ENCODE measurements at places on chromosomes 12 and 14.
A peak's percentile ranks its signal among the peaks of the same experiment; 100 is the strongest.

DNA sequence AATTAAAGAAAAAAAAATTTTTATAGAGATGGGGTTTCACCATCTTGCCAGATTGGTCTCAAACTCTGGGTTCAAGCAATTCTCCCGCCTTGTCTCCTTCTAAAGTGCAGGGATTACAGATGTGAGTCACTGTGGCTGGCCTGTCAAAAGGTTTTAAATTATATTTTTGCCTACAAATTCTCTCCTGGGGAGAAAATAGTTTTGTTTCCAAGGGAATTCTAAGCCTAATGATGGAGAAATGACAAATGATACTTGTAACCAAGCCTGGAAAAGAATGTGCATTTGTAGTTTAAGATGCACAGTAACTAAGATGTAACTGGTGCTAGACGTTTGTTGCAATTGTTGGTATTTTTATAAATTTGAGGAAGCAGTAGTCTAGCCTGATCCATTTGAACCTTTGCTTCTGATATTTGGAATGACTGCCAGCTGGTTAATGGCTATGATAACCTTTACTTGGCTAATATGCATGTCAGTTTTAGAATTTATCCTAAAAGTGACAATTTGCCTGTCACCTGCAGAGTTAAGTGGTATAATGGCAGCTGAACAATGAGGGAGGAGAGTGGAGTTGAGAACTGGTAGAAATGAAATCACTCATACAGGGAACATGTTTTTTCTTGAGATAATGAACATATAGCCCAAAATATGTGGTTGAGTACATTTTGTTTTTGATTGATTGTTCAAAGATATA lies 148.0 kb downstream of the FUT8 start:
- DNase-seq: no peak

- DNase-seq: no peak
Observed at GRCh38 chr14:100865682-100866591, 37.6 kb downstream of the RTL1 start.

DNA sequence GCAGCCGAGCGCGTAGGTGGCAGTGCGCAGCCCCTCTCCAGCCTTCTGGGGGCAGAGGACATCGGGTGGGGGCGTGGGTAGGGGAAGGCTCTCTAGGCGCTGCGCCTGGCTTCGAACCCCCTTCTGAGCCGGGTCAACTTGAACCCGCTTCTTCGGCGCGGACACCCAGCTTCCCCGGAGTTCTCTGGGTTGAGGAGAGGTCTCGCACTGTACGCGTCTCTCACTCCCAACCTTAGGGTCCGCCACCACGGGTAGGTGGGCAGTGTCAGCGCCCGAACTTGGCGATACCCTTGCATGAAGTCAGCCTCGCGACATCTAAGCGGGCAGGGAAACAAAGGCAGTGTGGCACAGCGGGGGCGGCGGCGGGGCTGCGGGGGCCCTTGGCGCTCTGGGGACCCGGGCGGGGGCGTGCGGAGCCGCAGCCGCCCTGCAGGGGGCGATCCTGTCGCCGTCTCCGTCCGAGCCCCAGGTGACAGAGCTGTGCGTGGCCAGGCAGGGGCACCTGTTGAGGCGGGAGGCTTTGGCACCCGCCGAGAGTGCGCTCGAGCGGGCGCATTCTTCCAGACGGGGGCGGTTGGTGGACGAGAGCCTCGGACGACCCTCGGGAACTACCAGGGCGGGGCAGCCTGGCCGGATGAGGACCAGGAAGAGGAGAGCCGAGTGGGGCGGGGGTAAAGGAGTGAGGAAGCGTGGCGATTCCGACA lies 1.1 kb downstream of the GALNT16 start:
- no peak for DNase-seq

DNA sequence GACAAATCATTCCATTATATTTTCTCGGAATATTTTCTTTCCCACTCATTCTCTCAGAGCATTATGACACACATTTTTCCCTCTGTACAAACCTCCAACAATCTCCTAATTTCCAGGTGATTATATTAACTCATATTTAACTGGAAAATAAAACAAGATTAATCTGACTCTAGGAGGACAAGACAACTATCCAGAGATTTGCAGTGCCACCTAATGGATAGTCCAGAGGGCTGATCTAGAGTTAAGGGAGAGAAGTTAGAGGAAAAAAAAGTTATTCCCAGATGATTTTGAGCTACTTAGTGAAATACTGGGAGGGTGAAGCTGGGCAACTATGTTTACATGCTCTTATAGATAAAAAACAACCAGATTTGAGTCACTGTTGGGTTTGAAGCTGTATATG lies 161.7 kb downstream of the ALX1 start:
- no peak for DNase-seq

GRCh38 chr14:37585971-37586796 lies 8.9 kb downstream of the FOXA1 start:
- DNase-seq: no peak

DNA sequence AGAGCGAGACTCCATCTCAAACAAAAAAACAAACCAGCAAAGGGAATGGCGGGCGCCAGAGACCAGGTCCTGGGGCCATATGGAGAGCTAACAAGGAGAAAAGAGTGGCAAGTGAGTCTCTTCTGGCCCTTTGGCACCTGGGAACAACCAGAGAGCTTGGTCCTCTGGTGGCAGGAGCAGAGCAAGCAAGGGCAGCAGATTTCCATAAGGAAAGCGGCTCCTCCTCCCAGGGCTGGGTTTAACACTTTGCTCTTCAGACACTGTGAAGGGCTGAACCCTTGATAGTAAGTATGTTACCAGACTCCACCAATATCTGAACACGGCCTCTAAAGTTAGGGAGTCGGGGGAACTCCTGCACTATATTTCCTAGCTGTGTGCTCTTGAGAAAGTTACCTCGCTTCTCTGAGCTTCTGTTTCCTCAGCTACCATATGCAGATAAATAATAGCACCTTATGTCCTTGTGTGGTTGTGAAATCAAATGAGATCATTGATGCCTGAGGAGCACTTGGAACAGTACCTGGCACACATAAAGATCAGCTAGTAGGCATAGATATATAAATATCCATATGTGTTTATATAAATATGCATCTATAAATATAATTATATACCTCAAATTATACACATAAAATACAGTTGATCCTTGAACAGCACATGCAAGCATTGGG lies 33.4 kb upstream of the PLEKHG6 start:
- no peak for DNase-seq

GRCh38 chr12:92928421-92928961 lies 604 bp downstream of the EEA1 start:
- DNase-seq: no peak

- no peak for DNase-seq
Observed at GRCh38 chr14:102277874-102278630, 26.9 kb downstream of the MOK start.

GRCh38 chr14:74567219-74567618 lies 44.8 kb downstream of the LTBP2 start:
- no peak for DNase-seq

DNA sequence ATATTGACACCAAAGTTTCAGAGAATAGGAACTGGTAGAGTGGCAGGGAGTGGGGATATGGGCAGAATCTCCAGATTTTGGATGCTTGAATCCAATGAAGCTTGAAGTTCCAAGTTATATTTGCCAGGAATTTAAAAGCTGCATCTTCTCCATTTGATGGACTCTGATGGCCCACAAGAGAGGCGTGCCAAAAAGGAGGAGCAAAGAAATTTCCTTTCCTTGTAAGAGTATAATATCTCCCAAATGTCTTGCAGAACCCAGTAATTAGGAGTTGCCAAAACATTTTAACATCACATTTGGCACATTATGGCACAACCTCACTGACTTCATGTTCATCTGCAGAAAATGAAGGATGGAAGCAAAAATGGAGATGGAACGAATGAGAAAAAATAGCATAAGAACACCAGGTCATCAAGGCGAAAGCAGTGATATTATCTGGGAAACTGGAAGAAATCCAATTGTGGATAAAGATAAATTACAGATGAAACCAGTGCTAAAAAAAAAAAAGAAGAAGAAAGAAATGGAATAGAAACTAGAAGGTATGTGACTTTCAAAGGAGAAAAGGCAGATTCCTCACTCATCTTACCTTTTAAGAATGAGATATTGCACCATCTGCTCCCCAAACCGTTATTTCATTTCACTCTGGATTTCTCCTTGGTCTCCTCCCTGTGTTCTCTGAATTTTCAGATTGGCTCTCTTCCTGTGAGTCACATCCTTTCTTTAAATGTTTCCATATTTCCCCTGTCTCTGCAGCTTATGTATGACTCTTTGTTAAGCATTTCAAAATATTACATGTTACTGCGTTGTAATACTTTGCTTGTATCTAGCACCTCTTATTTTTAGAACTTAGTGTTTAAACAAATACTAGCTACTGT lies 13.5 kb upstream of the FLRT2 start:
- DNase-seq: peak; percentile 86

DNA sequence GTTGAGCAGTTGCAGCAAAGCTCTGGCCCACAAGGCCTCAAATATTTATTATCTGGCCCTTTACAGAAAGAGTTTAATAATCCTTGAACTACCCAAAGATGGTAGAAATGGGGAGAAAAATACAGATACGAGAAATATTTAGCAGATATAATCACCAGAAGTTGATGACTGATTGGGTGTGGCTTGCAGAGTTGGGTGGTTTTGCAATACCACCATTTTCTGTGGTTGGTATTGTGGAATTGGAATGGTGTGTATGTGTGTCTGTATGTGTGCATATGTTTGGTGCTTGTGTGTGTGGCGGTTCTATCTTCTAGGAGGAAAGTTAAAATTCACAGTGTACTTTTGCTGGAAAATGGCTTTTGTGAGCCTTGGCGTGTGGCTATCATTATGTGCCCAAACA lies 85.4 kb upstream of the MANSC4 start:
- peak; percentile 71 for DNase-seq

- DNase-seq: no peak
Observed at GRCh38 chr14:101957406-101958234, 6.8 kb upstream of the DYNC1H1 start.

DNA sequence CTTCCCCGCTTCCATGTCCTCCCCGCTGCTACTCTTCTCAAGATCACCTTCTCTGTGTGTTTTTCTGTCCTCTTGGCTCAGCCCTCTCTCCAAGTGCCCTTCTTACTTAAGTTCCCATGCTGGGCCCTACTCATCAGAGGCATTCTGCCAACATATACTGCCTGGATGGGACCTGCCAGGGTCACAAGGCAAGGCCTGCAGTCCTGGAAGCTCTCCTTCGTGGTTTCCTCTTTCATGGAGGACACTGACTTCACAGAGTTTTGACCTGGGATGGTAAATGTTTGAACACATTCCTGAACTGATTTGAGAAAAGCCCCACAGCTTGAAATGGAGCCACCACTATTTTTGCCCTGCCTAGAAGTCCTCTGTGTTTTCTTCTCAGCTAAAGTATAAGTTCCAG lies 140.9 kb downstream of the TMEM30B start:
- DNase-seq: no peak

- DNase-seq: no peak
Observed at GRCh38 chr14:58638231-58639197, 752 bp downstream of the DACT1 start.

DNA sequence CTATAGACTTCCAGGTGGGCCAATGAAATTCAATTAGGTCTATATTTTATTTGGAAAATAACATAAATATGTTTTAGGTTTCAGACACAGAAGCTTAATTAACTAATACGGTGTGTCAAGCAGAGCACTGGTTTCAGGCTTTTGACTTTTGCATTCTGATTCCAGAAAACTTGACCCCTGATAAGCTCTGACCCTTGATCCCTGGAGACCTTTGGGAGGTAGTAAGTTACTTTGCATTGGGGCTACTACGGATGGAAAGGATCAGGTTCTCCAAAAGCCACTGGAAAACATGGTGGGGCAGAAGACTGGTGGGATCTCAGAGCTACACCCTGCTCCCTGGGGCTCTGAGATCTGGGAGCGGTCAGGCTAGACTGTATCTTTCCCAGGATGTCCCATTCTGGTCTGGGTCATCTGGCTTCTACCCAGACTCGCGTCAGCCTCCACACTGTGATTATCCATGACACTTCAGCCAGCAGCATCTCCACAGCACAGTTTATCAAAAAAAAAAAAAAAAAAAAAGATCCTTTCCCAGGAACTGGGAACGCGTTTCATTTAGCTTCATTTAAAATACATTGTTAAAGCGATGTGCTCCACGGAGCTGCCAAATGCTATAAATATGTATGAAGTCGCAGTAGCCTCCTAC lies 17.8 kb upstream of the EMP1 start:
- DNase-seq: no peak

GRCh38 chr12:94178882-94179281 lies 30.5 kb downstream of the PLXNC1 start:
- no peak for DNase-seq

- DNase-seq: no peak
Observed at GRCh38 chr12:78726854-78727253, 137.7 kb upstream of the SYT1 start.

DNA sequence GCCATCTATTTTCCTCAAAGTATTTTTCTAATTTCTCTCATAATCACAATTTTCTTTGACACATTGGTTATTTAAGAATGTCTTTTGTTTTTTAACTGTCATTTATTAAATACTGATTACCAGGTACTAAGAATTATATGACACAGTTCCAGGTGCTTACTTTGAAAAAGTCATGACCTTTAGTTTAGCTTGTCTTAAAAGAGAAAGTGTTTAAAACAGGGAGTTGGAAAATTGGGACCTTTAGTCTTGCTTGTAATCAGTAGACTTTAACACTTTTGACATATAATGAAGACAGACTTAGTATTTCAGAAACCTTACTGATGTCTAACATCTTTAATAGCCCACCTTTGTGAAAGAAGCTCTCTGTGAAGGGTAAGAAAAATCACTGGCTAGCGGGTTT lies 19.2 kb downstream of the CREBL2 start:
- DNase-seq: no peak

GRCh38 chr12:8615206-8615605 lies 2.5 kb upstream of the AICDA start:
- DNase-seq: no peak

GRCh38 chr12:47882781-47883546 lies 21.8 kb downstream of the VDR start:
- DNase-seq: no peak

- no peak for DNase-seq
Observed at GRCh38 chr14:67515386-67516079, 17.6 kb upstream of the PLEKHH1 start.

DNA sequence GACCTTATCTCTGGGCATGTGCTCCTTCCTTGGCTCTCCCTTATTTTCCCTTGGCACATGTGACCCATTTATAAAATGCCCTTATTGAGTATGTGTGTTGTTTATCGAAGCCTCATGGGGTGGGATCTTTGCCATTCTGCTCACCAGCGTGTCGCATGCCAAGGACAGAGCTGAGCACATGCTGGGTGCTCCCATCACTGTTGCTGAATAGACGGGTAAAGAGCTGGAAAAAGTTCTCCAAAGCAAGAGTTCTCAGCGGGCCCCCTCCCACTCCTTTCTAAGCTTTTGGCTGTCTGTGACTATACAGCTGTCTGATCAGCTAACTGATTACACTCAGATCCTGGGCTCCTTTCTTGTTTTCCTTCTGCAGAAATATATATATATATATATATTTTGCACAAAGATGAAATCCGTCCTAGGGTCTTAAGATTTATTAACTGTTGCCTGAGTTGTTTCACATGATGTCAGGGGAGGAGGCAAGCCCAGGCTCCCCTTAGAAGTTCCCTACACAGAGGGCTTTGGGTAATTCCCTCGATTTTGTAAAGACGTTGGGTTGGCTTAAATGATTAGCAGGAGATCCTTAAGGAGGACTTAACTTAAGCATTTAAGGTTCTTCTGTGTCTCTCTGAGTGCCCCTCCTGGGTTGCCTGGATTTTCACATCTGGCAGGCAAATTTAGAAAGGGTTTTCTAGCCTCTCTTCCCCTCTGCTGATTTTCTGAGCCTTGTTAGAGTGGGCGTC lies 71.6 kb downstream of the TMEM132C start:
- no peak for DNase-seq
